ENCODE measurements at places on chromosomes 7 and 10.

GRCh38 chr7:134188311-134188710, 61.2 kb downstream of the LRGUK start:
- DNase-seq = no peak

DNA sequence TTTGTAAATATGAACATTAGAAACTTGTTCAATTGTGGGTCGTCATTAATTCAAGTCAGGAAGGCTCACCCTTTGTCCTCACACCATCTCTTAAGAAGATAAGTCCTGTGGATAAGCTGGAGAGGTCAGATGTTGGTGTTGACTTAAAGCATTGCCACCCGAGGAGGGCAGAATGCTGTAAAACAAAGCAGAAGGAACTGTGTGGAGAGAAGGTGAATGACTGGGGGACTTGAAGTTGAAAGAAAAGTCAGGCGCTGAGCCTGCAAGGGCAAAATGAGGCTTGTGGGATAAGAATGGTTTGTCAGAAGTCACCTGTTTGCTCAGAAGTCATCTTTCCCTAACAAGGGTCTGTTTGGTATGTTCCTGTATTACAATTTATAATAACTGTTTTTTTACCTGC, 9.1 kb downstream of the RPA3 start:
- no peak for DNase-seq

DNA sequence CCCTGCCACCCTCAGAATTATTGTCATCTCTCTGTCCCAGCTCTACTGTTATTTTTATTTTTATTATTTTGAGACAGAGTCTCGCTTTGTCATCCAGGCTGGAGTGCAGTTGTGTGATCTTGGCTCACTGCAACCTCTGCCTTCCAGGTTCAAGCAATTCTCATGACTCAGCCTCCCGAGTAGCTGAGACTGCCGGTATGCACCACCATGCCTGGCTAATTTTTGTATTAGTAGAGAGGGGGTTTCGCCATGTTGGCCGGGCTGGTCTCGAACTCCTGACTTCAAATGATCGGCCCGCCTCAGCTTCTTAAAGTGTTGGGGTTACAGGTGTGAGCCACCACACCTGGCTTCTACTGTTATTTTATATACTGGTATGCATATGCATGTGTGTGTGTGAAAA, 11.0 kb downstream of the CALHM2 start:
- DNase-seq = no peak

- no peak for DNase-seq
These were observed 199.4 kb upstream of the PRSS58 start for GRCh38 chr7:142457146-142457703.

- no peak for DNase-seq
These were observed 208.6 kb upstream of the MGMT start for GRCh38 chr10:129258283-129258923.

- DNase-seq = no peak
These were observed 145.9 kb upstream of the ITGB1 start for GRCh38 chr10:33103863-33104379.

DNA sequence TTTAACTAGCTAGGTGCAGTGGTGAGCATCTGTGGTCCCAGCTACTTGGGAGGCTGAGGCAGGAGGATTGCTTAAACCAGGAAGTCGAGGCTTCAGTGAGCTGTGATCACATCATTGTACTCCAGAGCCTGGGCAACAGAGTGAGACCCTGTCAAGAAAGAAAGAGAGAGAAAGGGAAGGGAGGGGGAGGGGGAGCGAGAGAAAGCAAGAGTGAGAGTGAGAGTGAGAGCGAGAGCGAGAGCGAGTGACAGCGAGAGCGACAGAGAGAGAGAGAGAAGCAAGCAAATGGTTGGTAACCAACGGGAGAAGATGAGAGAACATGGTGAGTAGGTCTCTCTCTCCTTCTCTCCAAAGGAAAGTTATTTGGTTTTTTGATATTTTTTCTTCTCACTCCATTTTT, 69.8 kb upstream of the DGKI start:
- DNase-seq = no peak

DNA sequence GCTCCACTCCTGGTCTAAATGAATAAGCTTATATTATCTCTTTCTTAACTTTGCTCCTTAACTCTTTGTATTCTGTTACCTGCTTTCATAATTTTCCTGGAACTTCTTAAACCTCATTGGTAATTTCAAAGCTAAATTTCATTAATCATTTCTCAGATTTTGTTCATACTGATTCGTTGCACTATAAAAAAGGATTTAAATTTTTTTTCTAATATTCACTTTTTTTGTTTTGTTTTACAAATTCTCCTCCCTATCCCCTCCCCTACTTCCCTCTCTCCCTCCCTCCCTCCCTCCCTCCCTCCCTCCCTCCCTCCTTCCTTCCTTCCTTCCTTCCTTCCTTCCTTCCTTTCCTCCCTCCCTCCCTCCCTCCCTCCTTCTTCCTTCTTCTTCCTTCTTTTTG, 14.7 kb downstream of the ST7 start:
- no peak for DNase-seq

Data from mesothelial cell of epicardium (in vitro differentiated cells).